K562 (cell line): ENCODE measurements at places on chromosomes 12 and 14.

GRCh38 chr14:33315721-33316120 is 377.0 kb downstream of the NPAS3 start:
- H3K4me3 ChIP-seq, result no peak overlapping the region
- H3K4me1 ChIP-seq, result no peaks in the 10 kb centered on the region
- no peaks in the 10 kb centered on the region for H3K36me3 ChIP-seq
- H3K27ac ChIP-seq, result no peak overlapping the region

DNA sequence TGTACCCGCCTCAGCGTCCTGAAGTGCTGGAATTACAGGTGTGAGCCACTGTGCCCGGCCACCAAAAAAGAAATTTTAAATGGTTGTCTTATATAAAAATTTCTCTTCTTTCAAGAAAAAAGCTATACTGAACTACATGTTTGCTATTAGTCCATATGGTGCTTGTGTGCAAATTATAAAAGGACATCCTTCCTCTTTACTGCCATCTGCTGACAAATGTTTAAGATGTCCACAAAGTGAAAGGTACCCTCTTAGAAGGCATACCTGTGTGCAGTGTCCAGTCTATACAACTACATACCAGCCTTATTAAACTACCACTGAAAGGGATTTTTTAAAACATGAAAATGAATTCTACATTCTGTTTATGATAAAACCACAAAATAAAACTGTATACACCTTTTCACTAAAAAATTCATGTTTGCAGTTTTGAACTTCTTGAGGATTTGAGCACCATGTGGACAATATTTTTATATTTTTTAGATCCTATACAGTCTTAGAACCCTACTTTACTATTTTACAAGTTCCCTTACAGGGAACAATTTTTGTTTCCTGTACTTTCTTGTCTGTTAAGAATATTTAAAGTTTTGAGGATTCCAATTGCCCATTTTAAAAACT is 32.8 kb upstream of the TOMM20L start:
- H3K4me3 ChIP-seq, result no peak overlapping the region
- DNase-seq, result peak; percentile 4
- no peak overlapping the region for H3K27ac ChIP-seq
- peaks cover 36% of the 10 kb centered on the region; the same call in 2 of the 3 replicates for H3K36me3 ChIP-seq

DNA sequence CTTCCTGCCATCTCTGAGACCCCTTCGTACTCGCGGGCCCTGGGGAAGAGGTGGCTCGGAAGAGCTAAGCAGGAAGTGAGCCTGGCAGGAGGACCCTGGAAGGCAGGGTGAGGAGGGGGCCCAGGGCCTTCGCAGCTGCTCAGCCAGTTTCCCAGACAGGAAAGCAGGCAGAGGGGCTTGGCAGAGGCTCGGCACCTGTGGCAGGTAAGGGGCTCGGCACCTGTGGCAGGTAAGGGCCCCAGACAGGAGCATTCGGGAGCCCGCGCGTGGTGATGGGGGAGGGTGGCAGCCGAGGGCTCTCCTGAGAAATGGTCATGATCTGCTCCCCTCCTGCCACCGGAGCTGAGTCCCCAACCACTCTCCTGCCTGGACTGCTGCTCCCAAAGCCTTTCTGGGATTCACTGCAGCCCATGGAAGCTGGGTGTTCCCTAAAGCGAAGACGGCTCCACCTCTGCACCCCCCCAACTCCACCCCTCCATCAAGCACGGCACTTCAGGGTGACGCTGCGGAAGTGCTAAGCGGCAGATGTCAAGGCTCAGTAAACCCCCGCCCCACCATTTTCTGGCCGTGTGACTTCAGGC is 63.2 kb downstream of the PRIMA1 start:
- DNase-seq, result no peak
- no peak overlapping the region for H3K4me3 ChIP-seq
- H3K36me3 ChIP-seq, result no peaks in the 10 kb centered on the region
- no peaks in the 10 kb centered on the region; the same call in 2 of the 3 replicates for H3K27me3 ChIP-seq
- H3K4me1 ChIP-seq, result no peaks in the 10 kb centered on the region

DNA sequence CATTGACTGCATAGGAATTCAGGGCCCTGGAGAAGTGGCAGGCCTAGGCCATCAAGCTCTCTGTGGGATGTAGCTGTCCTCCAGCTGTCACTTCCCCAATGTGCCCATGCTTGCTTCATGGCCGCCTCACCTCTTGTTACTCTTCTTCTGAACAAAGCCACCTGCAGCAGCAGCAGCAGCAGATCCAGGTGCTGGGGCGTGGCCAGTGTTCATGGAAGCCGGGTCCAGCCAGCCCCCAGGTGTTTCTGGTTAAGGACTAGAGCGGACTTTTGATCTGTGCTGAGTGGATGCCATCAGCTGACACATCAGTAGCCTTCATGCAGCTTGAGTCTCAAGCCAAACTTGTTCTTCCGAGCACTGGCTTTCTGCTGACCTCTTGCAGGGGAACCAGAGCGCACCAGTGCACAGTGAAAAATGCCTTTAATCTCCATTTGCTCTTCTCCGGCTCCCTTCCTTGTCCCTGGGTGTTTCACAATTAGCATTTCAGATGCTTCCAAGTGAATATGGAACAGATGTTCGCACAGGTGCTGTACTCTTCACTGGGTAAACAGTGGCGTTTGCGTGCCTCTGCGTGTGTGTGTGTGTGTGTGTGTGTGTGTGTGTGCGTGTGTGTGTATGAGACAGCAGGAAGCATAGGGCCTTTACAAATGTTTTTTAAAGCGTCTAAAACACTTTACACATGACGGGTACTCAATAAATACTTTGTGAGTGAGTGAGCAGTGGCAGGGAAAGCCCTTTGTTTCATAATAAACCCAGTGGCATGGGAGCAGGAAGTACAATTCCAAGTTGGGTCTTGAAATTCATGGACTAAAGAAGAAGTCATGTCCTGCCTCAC is 20.1 kb downstream of the TPCN1 start:
- H3K4me3 ChIP-seq, result no peak overlapping the region
- H3K27me3 ChIP-seq, result no peaks in the 10 kb centered on the region
- H3K4me1 ChIP-seq, result peaks cover 44% of the 10 kb centered on the region
- H3K36me3 ChIP-seq, result peaks cover 35% of the 10 kb centered on the region
- no peak overlapping the region for H3K27ac ChIP-seq

GRCh38 chr12:87679251-87679650 is 349.9 kb downstream of the C12orf50 start:
- H3K36me3 ChIP-seq, result no peaks in the 10 kb centered on the region
- H3K27me3 ChIP-seq, result no peaks in the 10 kb centered on the region
- H3K4me1 ChIP-seq, result no peaks in the 10 kb centered on the region
- no peak overlapping the region for H3K4me3 ChIP-seq
- no peak for DNase-seq

DNA sequence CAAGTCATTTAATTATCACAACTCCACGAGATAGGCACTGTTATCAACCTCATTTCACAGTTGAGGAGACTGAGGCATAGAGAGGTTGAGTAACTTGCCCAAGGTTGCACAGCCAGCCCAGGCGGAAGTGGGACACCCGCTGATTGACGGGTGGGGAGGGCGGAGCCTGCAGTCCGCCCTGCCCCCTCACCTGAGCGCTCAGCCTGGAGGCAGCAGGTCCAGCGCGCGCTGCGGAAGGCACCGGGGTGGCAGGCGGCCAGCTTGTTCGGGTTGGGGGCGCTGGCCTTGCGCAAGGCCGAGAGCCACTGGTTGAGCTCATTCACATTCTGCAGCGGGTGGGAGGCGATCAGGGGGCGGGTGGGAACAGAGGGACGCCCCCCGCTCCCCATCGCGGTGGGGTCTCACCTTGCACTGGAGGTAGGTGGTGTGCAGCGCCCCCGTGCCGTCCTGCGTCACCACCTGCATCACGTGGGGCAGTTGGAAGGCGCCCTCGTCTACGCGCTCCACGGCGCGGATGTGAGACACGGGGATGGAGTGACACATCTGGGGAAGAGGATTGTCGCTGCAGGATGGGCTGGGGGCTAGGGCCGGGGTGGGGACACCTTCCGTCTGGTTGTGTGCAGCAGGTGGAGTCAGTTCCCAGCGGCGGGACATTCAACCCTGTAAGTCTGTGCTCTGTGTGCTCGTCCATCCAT is 31.7 kb downstream of the RASAL1 start:
- peaks cover 32% of the 10 kb centered on the region for H3K27me3 ChIP-seq
- peaks cover 12% of the 10 kb centered on the region for H3K4me1 ChIP-seq
- H3K36me3 ChIP-seq, result no peaks in the 10 kb centered on the region
- DNase-seq, result peak; percentile 78

GRCh38 chr12:795305-795704 is 42.9 kb downstream of the WNK1 start:
- no peaks in the 10 kb centered on the region for H3K27me3 ChIP-seq
- no peak overlapping the region; the same call in 2 of the 3 replicates for H3K27ac ChIP-seq
- no peak for DNase-seq
- H3K4me1 ChIP-seq, result peaks cover 11% of the 10 kb centered on the region; the same call in 2 of the 3 replicates
- no peak overlapping the region for H3K4me3 ChIP-seq

GRCh38 chr12:69238589-69239351 is 599 bp upstream of the CPSF6 start:
- H3K27ac ChIP-seq, result peak overlapping the region; percentile 52
- H3K36me3 ChIP-seq, result peaks cover 12% of the 10 kb centered on the region; the same call in 1 of the 3 replicates

DNA sequence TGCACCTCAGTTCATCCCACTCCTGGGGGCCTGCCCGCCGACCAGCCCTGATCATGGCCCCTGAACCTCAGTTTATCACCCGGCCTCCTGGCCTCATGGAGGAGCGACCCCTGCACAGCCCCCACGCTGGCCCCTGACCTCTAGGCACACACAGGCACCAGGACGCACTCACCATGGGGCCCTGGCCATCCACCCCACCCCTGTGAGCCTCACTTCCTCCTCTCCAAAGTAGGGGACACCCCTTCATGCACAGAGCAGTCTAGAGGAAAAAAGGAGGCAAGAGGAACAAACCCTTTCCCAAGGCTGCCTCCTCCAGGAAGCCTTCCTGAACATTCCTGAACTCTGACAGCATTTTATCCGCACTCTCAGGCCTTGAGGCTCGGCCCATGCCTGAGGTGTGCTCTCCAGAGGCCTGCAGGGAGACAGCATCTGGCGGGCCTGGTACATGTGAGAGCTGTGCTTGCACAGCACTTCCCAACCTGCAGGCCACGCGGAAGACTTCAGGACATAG is 39.4 kb downstream of the CCNK start:
- H3K4me3 ChIP-seq, result no peak overlapping the region
- no peaks in the 10 kb centered on the region for H3K27me3 ChIP-seq
- H3K4me1 ChIP-seq, result peaks cover 11% of the 10 kb centered on the region
- no peaks in the 10 kb centered on the region for H3K36me3 ChIP-seq
- no peak overlapping the region for H3K27ac ChIP-seq

- no peaks in the 10 kb centered on the region for H3K27me3 ChIP-seq
- no peak overlapping the region for H3K27ac ChIP-seq
- no peaks in the 10 kb centered on the region for H3K4me1 ChIP-seq
- no peak for DNase-seq
These were observed 111.4 kb downstream of the FOXA1 start for GRCh38 chr14:37483672-37484071.

DNA sequence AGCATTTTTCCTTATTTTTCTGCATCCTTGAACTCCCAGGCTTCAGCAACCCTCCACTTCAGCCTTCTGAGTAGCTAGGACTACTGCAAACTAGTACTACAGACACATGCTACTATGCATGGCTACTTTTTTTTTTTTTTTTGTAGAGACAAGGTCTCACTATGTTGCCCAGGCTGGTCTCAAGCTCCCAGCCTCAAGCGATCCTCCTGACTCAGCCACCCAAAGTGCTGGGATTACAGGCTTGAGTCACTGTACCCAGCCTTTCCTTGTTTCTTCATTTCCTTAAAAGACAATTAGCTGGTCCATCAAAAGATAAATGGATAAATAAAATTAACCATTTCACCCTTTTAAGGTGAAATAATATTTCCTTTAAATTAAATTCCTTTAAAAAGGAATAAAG is 205.8 kb downstream of the SPTSSA start:
- H3K27ac ChIP-seq, result no peak overlapping the region
- H3K4me1 ChIP-seq, result no peaks in the 10 kb centered on the region
- no peaks in the 10 kb centered on the region for H3K36me3 ChIP-seq
- H3K27me3 ChIP-seq, result no peaks in the 10 kb centered on the region
- no peak for DNase-seq
